Stimulated activated CD8-positive, alpha-beta memory T cell treated with anti-CD3 and anti-CD28 coated beads, Interleukin-7, amount 100 ng/mL, for 1 hour (primary cell): ENCODE measurements at places on chromosomes 1 and 21.

DNA sequence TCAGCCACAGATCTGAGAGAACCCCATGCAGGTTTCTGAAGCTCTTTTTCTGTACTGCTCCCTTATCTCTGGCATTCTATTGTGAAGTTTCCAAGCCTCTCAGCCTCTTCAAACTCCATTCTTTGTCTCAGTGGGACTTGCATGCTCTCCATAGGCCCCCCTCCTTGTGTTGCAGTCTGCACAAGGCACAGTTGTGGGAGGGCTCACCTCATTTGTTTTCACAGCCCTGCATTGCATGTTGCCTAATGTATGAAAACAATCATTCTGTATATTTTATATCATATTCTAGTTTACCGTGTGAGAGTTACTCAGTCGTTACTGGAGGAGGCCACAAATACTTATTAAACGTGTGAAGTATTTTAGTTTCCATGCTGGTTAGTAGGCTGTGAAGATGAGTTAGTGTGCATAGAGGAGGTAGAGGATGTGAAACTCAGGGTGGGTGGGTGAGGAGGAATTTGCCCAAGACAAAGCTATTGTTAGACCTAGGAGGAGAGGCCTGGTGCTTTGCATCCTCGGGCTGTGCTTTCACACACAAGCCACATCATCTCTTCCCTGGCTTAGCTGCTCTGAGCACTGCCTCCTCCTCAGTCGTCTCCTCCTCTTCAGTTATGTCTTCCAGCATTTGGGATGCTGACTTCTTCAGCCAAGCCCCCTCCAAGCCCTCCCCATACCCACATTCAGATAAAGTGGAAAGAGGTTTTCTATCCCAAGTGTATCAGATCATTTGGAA lies 7.8 kb upstream of the CHI3L2 start:
- no peak for DNase-seq

- no peak for DNase-seq
These were observed 627.4 kb upstream of the NR5A2 start for GRCh38 chr1:199399996-199400724.

DNA sequence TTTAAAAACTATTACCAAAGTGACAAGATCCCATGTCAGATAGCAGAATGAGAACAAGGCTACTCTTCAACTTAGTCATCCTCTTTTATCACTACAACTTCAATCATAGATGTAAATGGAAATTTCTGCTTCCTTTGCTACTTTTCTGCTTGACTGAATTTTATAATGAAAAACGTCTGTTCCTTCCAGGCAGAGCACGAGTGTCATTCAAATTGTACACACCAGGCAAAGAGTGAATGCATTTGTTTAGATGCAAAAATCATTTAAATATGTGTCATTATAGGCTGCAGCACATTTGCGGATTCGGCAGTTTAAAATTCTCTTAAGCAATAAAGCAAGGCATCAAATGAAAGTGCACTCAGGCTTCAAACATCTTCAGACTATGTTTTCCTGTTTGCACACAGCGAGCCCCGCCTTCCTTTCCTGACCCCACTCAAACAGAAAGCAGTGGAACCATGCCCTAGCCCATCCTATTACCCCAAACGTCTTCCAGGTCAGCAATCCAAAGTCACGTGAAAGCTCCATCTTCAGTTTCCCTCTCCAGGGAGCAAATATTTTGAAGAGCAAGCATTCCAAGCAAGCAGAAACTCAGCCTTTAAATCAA lies 99.6 kb downstream of the APP start:
- DNase-seq, result no peak

DNA sequence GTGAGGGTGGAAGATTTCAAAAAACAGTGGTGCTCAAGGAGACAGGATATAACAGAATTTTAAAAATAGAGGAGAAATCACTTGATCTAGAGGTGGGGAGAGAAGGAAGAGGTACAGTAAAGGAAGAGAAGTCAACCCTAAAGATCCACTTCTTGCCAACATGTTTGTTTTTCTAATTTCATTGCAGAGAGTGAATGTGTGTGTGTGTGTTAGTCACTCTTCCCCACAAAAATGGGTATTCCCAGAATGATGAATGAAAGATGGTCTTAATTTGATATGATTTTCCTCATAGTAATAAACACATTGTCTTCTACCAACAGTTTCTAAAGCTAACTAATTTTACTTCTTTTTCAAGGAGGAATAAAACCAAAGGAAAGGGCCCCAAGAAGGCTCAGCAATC lies 74.2 kb upstream of the NGF start:
- DNase-seq, result no peak

DNA sequence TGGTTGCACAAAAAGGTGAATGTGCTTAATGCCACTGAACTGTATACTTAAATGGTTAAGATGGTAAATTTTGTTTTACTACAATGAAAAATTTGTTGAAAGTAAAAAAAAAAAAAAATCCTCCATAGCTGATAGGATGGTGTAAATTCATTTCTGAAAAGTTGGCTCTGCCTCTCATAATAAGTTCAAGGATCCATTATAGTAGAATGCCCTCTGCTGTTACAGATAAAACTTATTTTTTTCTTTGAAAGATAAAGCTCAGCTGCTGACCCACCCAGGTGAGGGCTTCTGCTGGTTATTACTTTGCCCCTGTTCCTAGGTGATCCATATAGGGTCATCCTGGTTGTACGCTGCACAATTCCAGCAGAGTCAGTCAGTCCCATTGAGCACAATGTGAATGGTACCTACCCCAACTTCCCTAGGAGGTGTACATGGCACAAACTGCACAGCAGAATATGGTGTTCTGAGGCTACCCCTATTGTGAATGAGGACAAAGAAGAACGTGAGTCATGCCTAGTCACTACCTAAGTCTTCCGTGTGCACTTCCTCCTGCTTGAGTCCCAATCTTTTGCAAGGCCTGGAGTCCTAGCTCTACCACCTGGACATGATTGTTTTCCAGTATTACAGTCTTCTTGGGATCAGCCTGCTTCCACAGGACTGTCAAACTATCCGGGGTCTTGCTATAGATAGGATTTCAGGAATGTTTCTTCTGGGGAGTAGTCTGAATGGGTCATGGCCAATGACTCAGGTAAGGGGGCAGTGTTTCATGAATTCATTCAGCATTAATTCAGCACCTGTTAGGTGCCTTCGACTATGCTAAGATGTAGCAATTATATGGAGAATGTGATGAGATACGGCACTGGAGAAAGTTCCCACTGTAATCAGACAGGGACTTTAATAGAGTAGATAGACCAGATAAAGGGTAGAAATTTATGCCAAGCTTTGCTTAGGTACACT lies 20.8 kb upstream of the CD5L start:
- no peak for DNase-seq

GRCh38 chr1:66266350-66266749 lies 267.6 kb upstream of the SGIP1 start:
- no peak for DNase-seq

DNA sequence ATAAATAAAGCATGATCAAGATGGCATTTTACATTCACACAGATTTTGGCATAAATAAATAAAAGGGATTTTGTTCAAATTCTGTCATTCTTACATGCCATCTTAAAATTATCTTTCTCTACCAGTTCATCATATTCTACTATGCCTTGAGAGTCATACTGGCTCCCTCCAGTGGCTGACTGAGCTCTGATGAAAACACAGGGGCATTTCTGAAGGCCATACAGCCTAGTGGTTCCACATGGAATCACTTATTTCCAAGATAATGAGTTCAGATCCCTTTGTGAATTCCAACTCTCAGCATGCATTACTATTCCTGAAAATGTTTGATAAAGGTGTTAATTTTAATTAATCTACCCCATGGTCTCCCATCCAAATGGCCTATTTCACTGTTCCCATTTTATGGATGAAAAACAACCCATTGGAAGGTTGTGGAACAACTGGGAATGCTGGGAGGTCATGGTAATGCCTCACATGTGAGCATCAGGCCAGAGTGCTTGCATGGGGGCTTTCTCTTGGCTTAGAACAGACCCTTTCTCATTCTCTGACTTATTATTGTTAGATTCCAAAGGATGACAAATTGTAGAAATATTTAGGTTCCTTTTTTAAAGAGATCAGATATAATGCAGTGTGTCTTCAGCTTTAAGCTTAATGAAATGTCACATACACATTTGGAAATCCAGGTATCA lies 622.4 kb upstream of the PKN2 start:
- DNase-seq, result no peak

DNA sequence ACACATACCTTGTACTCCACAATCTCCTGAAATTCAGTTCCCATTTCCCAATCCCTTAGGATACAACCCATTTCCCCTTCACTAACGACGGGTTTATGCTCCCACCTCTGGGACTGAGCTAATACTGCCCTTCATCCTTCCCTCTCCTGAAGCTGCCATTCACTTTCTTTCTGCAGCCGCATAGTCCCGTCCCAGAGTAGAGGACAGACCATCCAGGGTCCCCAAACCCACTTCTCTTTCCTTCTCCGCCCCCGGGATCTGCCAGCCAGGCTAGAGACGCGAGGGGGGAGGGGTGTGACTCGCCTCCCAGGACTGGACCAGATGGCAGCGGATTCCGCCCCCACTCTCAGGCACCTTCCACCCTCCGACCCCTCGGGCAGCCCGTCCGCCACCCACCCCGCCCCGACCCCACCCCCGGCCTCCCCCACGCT lies 679 bp downstream of the ABL2 start:
- DNase-seq, result no peak

DNA sequence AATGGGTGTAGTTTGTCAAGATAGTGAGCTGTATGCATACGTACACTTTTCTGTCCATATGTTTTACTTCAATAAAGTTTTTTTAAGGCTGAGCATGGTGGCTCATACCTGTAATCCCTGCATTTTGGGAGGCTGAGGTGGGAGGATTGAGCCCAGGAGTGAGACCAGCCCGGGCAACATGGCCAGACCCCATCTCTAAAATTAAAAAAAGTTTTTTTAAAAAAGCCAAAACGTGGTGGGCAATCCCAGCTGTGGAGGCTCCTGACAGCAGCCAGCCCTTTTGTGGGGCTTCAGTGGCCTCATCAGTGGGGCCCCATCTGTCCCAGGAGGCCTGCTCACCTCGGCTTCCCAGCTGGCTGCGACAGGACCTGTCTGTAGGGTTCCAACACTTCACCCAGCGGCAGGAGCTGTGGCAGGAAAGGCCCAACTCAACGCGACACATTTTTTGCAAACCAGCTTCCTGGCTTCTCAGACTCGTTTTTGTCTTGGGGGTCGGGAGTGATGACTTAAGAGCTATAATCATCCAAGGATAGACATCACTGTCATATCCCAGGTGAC lies 56.9 kb upstream of the LBR start:
- DNase-seq, result no peak

GRCh38 chr21:43312751-43313169 lies 114.2 kb downstream of the SIK1 start:
- DNase-seq, result no peak

DNA sequence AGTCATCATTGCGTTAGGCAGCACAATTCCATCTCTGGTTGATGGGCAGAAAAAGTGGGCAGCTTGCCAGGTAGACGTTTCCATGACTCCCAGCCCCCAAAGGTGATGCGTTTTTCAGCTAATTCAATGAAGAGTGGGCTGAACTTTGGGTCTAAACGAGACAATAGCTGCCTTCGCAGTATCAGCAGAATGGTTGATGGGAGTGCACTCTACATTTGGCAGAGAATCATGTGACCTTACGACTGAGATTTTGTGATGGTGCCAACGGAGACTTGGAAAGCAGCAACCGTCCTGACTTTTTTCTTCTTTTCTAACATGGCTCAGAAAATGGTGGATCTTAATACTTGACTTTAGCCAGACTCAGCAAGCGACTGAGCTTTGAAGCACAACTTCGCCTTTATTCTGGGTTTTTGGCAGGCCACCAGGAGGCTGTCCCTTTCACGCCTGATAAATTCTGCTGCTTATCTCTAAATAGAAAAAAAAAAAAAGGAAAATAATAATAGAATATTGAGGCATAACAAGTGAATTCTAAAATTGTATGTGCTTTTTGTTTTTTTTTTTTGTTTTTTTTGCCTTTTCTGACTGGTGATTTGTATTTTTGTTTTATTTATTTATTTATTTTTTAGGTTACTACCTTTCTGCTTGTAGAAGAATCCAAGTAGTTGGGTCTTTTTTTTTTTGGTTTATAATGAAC lies 804.8 kb downstream of the USP25 start:
- DNase-seq, result no peak

DNA sequence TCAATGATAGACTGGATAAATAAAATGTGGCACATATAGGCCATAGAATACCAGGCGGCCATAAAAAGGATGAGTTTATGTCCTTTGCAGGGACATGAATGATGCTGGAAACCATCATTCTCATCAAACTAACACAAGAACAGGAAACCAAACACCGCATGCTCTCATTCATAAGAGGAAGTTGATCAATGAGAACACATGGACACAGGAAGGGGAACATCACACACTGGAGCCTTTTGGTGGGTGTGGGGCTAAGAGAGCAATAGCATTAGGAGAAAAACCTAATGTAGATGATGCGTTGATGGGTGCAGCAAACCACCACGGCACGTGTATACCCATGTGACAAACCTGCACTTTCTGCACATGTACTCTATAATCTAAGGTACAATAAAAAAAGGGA lies 883.4 kb upstream of the PRMT6 start:
- no peak for DNase-seq

GRCh38 chr1:66490816-66491215 lies 43.1 kb upstream of the SGIP1 start:
- DNase-seq, result no peak

GRCh38 chr1:39892601-39893595 lies 8.8 kb downstream of the MYCL start:
- DNase-seq, result no peak

DNA sequence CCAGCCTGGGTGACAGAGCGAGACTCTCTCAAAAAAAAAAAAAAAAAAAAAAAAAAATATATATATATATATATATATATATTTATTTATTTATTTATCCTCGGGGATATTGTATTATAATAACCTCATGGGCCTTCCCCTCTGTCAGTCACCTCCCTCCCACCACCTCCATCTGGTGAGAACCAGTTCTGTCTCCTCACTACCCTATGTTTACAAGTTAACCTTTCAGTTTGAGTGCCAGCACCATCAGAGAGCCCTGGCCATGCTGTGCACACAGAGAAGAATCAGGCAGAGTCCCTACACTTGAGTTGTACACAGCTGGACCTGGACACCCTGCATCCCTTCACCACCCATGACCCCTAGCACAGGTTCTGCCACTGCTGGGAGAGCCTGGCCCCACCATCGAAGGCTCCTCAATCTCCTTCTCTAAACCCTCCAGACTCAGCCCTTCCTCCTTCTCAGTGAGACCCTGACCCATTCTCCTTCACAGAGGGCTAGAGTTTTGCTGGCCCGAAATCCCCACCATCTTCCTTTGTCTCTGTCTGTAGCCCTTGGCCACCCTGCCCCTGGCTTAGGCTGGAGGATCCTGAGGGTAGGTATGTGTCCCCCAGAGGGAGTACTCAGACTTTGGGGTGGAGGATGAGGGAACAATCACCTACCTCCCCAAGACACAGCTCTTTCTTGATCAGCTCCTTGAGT lies 1.2 kb downstream of the S100A5 start:
- no peak for DNase-seq

- DNase-seq, result no peak
These were observed 3.8 kb downstream of the COLGALT2 start for GRCh38 chr1:184033711-184034167.
